Neural crest cell (in vitro differentiated cells): ENCODE measurements at places on chromosomes 7 and 10. TPM values are rescaled to one million over a fixed set of nuclear protein-coding genes. Genes with fewer than 3 reads are reported as not detected.

Gene ADRA2A
- 0.07 and 0.14 TPM in 2 replicates for total RNA-seq

GRCh38 chr7:92528958-92529264 is 316 bp downstream of the RBM48 start:
- no peaks in the 10 kb centered on the region for H3K36me3 ChIP-seq
- H3K4me3 ChIP-seq: peak overlapping the region; percentile 95
- H3K27me3 ChIP-seq: no peaks in the 10 kb centered on the region
- H3K4me1 ChIP-seq: peaks cover 19% of the 10 kb centered on the region
- no peak for DNase-seq

Gene SPDYE16
- total RNA-seq: 0.35 TPM in 1 of 2 replicates, not detected in the other

DNA sequence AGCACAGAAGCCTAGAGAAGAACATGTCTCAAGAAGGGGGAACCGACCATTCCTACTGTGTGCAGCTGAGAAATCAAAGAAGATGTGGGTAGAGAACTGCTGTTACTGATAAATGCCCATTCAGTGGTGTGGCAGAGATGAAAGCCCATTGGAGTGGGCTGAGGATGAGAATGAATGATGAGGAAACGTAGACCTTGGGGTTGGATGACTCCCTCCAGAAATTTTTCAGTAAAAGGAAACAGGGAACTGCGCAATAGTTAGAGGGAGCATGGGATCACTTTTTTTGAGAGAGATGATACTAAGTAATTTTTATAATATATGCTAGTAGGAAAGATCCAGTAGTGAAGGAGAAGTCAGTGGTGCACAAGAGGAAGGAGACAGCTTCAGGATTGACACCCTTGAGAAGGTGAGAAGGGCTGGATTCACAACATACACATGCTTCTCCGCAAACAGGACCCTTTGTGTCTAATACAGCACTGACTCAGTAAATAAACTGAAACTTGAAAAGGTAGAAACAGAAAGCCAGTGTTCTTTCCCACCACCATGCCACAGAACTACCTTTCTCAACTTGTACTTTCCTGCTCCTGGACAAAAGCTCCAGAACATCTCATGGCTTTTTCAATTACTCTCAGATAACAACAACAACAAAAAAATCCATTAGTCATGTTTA is 104.7 kb upstream of the IL6 start:
- peaks cover under 1% of the 10 kb centered on the region for H3K36me3 ChIP-seq
- no peak overlapping the region for H3K27ac ChIP-seq
- DNase-seq: no peak
- H3K4me1 ChIP-seq: no peaks in the 10 kb centered on the region
- no peak overlapping the region for H3K4me3 ChIP-seq
- no peaks in the 10 kb centered on the region for H3K27me3 ChIP-seq

Gene NUTM2D
- total RNA-seq: 13.0 and 13.5 TPM in 2 replicates

- H3K4me3 ChIP-seq: no peak overlapping the region
- no peaks in the 10 kb centered on the region for H3K36me3 ChIP-seq
- peaks cover 5% of the 10 kb centered on the region for H3K27me3 ChIP-seq
- H3K27ac ChIP-seq: no peak overlapping the region
- peaks cover 5% of the 10 kb centered on the region for H3K4me1 ChIP-seq
- no peak for DNase-seq
These were observed 299.9 kb upstream of the HABP2 start for GRCh38 chr10:113252650-113253618.

DNA sequence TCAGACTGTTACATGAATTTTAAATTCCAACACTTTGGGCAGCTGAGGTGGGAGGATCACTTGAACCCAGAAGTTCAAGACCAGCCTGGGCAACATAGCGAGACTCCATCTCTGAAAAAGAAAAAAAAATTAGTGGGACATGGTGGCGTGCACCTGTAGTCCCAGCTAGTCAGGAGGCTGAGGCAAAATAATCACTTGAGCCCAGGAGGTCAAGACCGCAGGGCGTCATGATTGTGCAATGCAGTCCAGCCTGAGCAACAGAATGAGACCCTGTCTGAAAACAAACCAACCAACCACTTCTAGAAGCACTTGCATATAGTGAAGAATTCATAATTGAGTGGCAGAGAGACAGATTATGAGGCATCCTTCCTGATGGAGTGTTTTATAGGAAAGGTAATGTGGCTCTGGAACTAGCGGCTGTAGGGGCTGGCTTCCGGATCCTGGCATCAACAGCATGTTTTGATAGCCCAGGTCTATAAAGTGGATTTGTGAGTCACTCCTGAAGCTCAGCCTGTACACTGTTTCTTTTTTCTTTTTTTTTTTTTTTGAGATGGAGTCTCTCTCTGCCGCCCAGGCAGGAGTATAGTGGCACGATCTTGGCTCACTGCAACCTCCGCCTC is 40.3 kb upstream of the RSBN1L start:
- H3K4me3 ChIP-seq: no peak overlapping the region
- H3K27ac ChIP-seq: no peak overlapping the region
- no peaks in the 10 kb centered on the region for H3K4me1 ChIP-seq

Gene CALN1
- total RNA-seq: 0.51 and 0.64 TPM in 2 replicates

DNA sequence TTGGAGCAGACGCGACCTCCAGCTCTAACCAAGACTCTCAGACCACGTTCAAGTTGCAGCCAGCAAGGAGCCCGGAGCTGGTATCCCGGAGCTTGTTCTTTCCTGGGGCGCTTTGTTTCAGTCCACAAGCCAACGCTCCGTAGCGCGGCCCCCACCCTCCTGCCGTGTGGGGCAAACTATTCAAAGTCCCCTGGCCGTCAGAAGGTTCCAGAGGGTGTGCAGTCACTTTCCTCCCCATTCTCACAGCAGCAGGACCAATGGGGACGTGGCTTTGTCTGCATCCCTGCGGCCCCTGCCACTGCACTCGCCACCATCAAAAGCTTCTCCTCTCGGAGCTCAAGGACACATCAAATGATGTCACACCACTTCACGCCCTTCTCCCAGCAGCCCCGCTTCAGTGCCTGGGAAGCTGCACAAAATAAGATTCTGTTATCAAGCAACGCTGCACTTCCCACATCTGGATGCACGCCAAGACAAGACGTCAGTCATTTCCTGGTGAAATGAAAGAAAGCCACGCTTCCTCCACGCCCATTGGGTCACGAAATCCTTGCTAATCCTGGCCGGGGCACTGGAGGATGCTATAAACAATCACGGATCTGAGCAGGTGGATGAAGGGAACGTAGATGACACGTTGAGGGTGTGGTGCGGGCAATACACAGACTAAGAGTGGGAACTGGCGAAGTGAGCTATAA is 348.2 kb downstream of the PTPRN2 start:
- H3K27me3 ChIP-seq: no peaks in the 10 kb centered on the region
- DNase-seq: no peak
- no peak overlapping the region for H3K4me3 ChIP-seq
